ENCODE measurements at places on chromosomes 6 and 20.

GRCh38 chr6:115969930-115970273 lies 90.8 kb downstream of the FRK start:
- DNase-seq = no peak

DNA sequence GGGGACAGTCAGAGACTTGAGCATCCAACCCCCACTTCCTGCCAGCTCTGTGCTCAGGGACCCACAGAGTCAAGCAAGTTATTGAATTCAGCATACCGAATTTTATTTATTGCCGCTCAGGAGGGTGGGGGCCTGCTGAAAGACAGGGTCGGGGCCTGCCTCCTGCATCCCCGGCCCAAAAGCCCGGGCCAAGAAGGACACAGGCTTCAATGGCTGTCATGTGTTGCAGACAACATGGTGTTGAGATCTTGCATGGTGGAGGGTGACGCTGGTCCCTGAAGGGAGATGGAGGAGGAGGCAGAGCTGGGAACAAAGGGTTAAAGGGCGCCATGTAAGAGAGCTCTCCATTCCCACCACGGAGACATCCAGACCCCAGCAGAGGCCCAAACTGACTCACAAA lies 698 bp downstream of the SFTA2 start:
- no peak for DNase-seq

GRCh38 chr6:133241901-133242636 lies 912 bp downstream of the EYA4 start:
- DNase-seq = peak; percentile 1

DNA sequence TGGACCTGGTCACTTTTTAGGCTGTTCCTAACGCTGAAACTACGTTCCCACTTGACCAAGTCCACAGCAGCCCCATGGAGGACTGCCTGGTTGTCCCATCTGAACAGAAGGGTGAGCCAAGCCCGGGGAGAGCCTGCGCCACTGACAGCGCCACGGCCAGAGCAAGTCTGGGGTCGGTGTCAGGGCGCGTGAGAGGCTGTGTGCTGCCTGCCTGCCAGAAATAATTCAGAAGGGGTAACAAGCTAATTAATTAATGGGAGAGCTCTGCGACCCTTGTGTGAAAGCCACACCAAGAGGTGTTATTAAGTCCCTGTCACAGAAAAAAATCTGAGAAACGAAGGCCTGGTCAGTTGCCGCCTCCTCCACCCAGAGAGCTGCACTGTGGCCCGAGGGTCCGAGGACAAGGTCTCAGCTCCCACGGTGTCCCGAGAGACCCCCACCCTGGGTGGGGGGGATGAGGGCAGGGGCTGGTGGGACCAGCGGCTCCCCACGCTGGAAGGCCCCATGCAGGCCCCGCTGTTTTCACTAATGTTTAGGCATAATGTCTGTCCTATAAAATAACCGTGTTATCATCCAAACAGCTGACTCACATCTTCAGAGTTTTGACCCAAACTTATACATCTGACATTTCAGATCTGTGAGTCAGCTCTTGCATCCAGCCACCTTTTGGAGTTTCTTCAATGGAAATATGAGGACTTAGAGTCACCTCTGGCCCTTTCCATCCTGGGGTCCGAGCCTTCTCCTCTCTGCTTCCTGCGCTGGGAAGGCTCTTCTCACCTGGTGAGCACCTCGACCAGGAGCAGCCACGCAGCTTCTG lies 58.5 kb downstream of the DLL1 start:
- no peak for DNase-seq

Measured in substantia nigra (tissue), 51 donors.